ENCODE measurements at places on chromosomes 2 and 18.

GRCh38 chr2:16293871-16294270 lies 353.5 kb downstream of the MYCN start:
- H3K4me1 ChIP-seq, result peaks cover 2% of the 10 kb centered on the region
- H3K27ac ChIP-seq, result no peak overlapping the region
- DNase-seq, result no peak
- no peak overlapping the region for H3K4me3 ChIP-seq

DNA sequence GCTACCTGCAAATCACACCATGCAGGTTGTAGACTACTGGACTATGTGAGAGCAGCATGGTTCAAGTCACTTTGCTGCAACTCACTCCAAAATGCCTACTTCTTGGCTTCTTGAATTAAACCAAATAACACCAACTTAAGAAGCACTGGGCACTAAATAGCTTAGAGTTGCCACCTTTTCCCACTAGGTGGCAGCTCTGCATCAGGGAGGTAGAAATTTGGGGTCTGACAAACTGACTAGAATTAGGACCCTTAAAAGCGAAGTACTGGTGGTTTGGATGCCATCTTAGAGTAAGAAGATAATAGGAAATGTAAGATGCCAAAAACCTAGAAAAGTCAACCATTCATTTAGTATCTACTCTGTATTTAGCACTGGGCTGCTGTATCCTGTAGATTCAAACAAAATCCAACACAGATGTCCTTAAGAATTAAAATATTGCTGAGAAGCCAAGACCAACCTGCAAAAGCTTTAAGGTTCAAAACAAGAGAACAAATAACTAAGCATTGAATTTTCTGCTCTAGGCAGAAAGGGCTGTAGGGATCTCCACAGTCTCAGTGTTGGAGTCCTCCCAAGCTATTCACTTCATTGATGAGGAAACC lies 65.5 kb downstream of the CCBE1 start:
- H3K4me3 ChIP-seq, result no peak overlapping the region
- peaks cover 22% of the 10 kb centered on the region for H3K27me3 ChIP-seq
- DNase-seq, result no peak

DNA sequence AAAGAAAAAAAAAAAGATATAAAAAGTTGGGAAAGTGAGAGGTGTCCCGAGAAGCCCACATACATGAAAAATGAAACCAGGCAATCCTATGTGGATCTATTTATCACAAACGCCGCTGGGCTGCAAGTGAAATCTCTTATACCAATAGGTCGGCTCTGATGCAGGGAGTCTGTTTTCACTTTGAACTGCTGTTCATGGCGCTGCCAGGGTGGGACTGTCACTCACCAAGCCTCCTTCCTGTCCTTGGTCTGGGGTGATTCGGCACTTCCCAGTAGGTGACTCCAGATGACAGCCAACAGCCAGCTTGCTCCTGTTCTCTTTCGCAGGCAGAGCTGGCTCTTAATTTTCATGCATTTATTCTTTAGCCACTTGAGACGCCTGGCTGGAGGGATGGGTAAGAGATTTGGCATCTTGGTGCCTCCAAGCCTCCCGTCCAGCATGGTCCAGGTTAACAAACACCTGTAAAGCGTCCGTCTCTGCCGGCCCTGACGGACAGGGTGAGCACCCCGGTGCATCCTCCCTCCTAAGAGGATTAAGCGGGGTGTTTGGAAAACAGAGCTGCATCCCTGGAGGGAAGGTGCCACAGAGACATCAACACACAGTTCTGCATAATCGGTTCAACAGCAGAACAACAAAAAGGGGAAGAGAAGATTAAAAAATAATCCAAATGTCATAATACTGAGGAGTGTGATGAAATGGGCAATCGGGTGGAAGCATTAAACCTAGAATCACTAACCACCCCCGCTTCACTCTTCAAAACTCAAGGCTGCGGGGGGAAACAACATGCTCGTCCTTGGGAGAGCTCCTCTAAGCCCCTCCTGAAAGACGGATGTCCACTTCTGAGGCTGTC lies 58.7 kb downstream of the STEAP3 start:
- H3K36me3 ChIP-seq, result no peaks in the 10 kb centered on the region
- H3K4me3 ChIP-seq, result no peak overlapping the region
- DNase-seq, result no peak
- no peak overlapping the region for H3K27ac ChIP-seq
- H3K27me3 ChIP-seq, result peaks cover 10% of the 10 kb centered on the region
- no peaks in the 10 kb centered on the region for H3K4me1 ChIP-seq

DNA sequence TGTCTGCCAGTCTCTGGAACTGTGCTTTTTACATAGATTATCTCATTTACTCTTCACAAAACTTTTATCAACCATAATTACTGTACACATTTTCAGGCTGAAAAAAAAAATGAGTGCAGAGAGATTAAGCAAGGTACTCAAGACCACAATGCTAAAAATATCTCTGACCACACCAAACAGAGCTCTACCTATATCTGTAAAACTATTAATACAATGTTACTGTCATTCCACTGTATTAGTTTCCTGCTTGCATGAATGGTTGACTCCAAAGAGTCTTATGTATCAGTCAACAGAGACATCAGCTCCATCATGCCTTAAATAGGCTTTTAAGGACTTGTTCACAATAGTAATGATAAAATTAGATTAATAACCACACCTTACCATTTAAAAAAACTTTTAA lies 134.7 kb upstream of the CCDC150 start:
- peaks cover under 1% of the 10 kb centered on the region for H3K36me3 ChIP-seq
- H3K27ac ChIP-seq, result no peak overlapping the region
- H3K27me3 ChIP-seq, result no peaks in the 10 kb centered on the region
- no peak overlapping the region for H3K4me3 ChIP-seq
- no peaks in the 10 kb centered on the region for H3K4me1 ChIP-seq
- DNase-seq, result no peak

GRCh38 chr2:210546424-210547208 lies 9.8 kb upstream of the CPS1 start:
- no peak for DNase-seq
- H3K27me3 ChIP-seq, result no peaks in the 10 kb centered on the region
- no peak overlapping the region for H3K27ac ChIP-seq

- no peak for DNase-seq
- H3K4me3 ChIP-seq, result no peak overlapping the region
- no peak overlapping the region for H3K27ac ChIP-seq
- no peaks in the 10 kb centered on the region for H3K36me3 ChIP-seq
- no peaks in the 10 kb centered on the region for H3K4me1 ChIP-seq
- H3K27me3 ChIP-seq, result no peaks in the 10 kb centered on the region
Measured at GRCh38 chr2:13770279-13770678, 862.2 kb upstream of the LRATD1 start.

GRCh38 chr18:23068570-23069310 lies 66.5 kb upstream of the CABLES1 start:
- H3K36me3 ChIP-seq, result no peaks in the 10 kb centered on the region
- no peak overlapping the region for H3K4me3 ChIP-seq
- H3K27me3 ChIP-seq, result no peaks in the 10 kb centered on the region
- no peak for DNase-seq
- H3K27ac ChIP-seq, result no peak overlapping the region
- no peaks in the 10 kb centered on the region for H3K4me1 ChIP-seq

- no peaks in the 10 kb centered on the region for H3K36me3 ChIP-seq
- H3K4me1 ChIP-seq, result peaks cover 41% of the 10 kb centered on the region
- no peak overlapping the region for H3K27ac ChIP-seq
- H3K27me3 ChIP-seq, result peaks cover 70% of the 10 kb centered on the region
- peak overlapping the region; percentile 52 for H3K4me3 ChIP-seq
- no peak for DNase-seq
Measured at GRCh38 chr2:130963196-130963848, 126.6 kb downstream of the ARHGEF4 start.
